Peyer's patch (tissue), 4 donors: ENCODE measurements at places on chromosomes 2 and 18.
A peak's percentile ranks its signal among the peaks of the same experiment; 100 is the strongest.

DNA sequence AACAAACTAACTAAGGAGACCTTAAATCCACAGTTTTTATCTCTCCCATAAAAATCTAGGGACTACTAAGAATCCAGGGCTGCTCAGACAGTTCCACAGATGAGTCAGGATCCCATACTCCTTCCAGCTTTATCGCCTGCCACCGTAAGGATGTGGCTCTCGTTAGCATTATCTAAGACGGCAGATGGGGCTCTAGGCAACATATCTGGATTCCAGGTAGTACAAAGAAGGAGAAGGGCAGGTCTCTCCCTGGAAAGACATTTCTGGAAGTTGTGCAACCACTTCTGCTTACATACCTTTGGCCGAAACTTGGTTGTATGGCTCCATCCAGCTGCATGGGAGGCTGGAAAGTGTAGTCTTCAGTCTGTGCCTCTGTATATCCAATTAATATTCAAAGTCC, 149.4 kb downstream of the SP3 start:
- DNase-seq = no peak

GRCh38 chr2:186560254-186560653, 29.6 kb upstream of the ITGAV start:
- DNase-seq = no peak

- DNase-seq = no peak
These were observed 77.0 kb upstream of the PID1 start for GRCh38 chr2:229348128-229348527.

DNA sequence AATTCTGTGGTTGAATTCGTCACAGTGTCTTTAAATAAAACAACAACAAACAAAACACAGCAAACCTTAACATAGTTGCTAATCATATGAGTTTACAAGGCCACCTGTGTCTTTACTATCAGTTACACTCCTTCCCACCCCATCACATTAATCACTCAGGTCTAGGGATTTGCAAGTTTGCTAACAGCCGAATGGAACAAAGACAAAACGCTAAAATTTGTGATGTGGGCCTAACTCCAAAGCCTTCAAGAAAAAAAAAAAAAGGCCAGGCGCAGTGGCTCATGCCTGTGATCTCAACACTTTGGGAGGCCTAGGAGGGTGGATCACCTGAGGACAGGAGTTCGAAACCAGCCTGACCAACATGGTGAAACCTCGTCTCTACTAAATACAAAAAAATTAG, 566 bp upstream of the POLI start:
- no peak for DNase-seq

GRCh38 chr18:2994603-2995432, 18.1 kb downstream of the LPIN2 start:
- no peak for DNase-seq

- no peak for DNase-seq
These were observed 142.2 kb downstream of the RAPGEF4 start for GRCh38 chr2:172877826-172878225.

DNA sequence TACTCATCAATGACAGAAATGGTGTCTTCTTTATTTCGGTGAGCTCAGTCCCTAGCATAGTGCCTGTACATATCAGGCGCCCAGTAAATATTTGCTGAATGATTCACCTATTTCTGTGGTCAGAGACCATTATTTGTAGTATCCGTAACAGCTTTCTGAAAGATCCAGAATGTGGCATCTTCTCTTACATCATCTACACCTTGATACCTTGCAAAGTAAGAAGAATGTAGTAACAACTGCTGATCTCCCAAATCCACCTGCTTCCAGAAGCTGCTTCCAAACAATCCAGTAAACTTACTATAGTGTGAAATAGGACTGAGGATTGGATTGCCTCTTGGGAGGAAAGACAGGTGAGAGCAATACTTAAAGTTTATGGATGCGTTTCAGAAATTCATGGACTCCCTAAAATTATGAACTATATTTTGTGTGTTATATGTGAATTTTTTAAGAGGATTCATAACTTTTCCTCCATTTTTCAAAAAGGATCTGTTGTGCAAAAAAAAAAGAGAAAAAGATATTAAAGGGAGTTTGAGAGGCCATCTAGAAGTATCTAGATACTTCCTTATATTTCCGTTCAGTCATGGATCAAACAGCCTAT, 945 bp upstream of the ASXL2 start:
- no peak for DNase-seq

DNA sequence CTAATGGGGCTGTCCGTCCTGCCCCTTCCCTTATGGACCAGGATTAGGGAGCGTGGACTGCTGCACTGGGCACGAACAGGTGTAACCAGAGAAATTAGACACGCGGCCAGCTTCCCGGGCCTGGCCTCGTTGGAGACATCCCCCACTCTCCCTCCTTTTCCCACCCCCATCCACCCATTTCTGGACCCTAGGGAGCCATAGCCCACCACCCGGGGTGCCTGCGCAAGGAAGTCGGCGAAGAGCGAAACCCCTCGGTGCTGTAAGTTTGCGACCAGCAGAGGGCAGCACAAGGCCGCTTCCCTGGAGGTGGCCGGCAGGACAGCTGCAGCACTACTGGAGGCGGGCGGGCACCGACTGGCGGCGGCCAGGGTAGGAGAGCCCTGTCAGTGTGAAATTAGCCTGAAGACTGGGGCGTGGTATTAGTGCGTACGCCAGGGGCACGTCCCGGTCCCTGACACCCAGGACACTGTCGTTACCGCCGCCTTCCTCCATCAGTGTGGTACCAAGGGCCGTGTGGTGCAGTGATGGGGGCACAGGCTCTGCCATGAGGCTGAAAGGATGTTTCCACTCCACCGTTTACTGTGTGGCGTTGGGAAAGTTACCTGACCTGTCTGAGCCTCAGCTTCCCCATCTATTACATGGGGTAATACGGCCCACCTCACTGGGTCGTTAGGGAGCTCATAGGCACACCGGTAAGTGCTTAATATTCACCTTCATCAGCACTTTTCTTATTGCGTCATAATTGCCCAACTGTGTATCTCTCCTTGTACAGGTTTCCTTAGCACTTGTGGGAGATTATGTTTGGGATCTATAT, 36.0 kb upstream of the CD207 start:
- DNase-seq = peak; percentile 92

GRCh38 chr2:54434229-54434628, 21.9 kb upstream of the SPTBN1 start:
- no peak for DNase-seq

DNA sequence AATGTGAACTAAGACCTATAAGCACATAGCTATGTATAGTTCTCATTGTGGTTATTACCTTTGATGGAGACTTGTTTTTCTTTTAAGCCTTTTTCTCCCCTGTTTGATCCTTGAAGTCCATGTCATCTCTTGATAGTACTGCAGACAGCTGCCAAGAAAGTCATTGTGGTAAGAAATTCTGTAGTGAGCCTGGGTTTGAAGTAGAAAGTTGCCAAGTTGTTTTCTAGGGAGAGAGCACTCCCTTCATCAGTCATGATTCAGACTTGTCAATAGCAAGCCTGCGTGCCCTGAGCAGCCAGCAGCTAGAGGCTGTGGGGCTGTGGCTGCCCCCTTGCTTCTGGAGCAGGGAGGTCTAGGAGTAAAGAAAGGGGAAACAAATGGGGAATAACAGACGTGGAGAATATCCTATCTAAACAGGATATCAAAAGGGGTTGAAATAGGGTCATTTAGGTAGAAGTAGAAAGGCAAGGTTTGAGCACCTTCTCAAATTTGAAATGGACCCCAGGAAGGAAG, 8.4 kb downstream of the SP5 start:
- no peak for DNase-seq

- DNase-seq = no peak
These were observed 30.7 kb downstream of the METTL4 start for GRCh38 chr18:2540575-2540974.

DNA sequence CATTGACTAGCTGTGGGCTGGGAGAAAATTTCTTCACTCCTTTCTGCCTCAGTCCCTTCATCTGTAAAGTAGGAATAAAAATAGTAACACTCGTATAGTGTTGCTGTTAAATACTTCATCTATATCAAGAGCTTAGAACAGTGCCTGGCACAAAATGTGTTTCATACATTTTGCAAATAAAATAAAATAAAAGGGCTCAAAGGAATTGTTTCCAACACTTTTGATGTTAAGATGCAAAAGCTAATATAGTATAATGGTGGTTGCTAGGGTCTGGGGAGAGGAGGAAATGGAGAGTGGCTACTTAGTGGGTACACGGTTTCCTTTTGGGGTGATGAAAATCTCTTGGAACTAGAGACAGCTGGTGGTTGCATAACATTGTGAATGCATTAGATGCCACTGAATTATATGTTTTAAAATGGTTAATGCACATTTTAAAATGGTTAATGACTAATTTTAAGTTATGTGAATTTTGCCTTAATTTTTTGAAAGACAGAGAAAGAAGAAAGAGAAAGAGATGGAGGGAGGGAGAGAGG, 542.1 kb upstream of the ID2 start:
- DNase-seq = no peak

GRCh38 chr18:9156604-9157249, 20.1 kb downstream of the ANKRD12 start:
- DNase-seq = no peak

GRCh38 chr18:73842795-73843394, 304.7 kb downstream of the FBXO15 start:
- peak; percentile 67 for DNase-seq

- no peak for DNase-seq
These were observed 8.0 kb upstream of the GMPPA start for GRCh38 chr2:219490600-219491130.

GRCh38 chr2:152646775-152647174, 70.5 kb downstream of the PRPF40A start:
- no peak for DNase-seq

DNA sequence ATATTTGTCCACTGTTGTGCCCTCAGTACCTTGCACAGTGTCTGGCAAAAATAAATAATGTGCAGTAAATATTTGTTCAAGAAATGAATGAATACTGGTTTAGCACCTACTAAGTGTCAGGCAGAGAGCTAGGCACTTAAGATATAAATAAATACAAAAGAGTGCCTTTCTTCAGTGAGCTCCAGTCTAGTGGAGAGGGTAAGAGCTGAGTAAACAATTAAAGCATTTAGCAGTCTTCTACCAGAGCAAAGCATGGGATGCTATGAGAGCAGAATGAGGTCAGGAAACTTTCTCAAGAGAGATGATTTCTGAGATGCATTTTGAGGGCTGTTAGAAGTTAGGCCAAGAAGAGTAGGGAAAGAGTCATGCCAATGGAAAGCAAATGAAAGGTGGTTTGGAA, 314.7 kb downstream of the DSC3 start:
- DNase-seq = no peak

DNA sequence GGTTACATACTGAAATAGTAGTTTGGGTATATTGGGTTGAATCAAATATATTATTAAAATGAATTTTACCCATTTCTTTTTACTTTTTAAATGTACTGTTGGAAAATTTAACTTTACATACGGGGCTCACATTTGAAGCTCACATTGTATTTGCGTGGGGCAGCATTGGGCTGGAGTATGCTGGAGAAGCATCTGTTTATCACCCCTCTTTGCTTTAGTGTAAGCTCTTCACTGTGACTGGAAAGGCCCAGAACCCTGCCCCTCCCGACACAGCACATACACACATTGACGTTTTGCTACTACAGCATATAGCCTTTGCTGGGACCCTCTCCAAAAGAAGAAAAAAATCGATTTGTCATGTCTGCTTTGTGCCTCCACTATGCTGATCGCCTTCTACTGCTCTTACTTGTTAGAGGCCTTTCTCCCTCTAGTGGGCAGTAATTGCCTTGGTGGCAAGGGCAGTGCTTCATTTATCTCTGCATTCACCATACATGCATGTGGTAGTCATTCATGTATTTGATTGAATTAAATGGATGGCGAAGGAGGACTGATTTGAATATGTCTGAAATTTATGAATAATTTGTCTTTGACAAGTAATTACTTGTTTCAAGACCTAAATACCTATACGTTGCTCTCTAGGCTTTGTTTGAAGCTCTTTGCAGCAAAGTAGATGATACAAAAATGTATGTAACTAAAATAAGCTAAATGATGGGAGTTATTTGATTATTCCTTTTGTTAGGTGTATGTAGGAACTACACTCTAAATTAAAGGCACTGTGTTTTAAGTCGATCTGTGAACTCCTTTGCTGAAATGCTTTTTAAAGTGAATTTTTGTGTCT, 37.4 kb downstream of the VAPA start:
- no peak for DNase-seq

DNA sequence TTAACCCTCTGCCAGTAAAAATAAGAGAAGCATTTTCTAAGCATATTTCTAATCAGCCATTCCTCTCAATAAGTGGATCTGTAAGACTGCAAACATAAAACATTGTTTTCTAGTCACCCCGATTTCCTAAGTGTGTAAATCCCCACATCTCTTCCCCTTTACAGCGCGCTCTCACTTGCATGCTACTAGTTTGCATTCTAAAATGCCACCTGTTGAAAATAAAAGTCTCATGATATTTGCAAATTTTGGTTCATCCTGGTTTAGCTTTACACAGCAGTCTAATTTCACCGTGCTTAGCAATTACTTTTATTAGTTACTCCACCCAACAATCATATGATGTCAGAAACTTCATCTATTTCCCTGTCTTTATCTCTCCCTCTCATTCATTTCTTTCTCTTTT, 1230.7 kb upstream of the ZEB2 start:
- DNase-seq = no peak

DNA sequence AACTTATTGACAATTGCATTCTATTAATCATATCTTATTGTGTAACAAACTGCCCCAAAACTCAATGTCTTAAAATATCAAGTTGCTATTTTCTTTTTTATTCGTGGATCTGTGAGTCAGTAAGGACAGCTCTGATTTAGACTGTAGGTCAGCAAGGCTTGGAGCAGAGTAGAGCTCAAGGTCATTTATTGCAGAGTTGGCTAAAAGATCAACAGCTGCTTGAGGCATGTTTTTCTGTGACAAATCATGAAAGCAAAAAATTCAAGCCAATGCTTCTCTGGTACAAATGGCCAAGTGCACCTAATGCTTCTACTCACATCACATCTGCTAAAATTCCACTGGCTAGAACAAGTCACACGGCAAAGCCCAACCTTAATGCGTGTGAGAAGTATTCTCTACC, 497.7 kb upstream of the LRATD1 start:
- no peak for DNase-seq

GRCh38 chr2:118622913-118623312, 224.5 kb downstream of the EN1 start:
- DNase-seq = no peak

DNA sequence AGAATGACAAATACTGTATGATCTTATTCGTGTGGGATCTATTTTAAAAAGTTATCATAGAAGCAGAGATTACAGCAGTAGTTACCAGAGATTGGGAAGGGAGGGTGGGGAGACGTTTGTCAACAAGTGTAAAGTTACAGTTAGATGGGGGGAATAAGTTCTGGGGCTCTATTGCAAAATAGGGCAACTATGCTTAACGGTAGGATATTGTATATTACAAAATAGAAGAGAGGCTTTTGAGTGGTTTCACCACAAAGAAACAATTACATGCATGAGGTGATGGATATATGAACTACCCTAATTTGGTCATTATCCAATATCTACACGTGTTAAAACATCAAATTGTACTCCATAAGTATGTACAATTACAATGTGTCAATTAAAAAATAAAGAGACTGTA, 123.4 kb upstream of the NOSTRIN start:
- no peak for DNase-seq

- DNase-seq = no peak
These were observed 181.5 kb downstream of the GFPT1 start for GRCh38 chr2:69205491-69205890.
